Erythroblast (primary cell): ENCODE measurements at places on chromosomes 3 and 15.

DNA sequence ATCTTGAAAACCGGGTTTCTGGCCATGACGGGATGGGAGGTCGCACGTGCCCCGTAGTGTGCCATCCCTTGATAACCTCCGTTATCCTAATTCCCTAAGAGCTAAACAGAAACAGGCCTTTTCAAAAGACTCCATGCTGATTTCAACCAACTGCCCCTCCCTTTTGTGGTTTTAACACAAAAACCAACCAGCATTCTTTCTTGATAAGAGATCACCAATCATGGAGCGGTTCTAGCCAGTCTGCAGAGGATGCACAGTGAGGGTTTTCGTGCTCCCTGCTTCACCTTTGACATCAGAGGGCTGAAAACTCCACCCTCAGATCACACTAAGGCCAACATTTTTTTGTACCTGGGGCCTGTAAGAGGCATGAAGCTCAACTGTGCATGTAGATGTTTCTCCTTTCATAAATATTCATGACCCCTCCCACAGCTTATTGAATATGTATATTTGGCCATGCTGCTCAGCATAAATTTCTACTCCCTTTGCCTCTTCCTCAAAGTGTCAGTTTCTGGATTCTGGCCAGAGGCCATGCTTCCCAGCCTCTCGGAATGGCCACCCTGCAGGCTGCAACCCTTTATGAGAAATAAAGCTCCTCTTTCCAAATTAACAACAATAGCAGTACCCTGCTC lies 41.3 kb downstream of the FAM3D start:
- no peak for DNase-seq

- peak; percentile 72 for DNase-seq
These were observed 3.5 kb upstream of the MTFMT start for GRCh38 chr15:65032801-65033537.

- DNase-seq: no peak
These were observed 20.5 kb upstream of the SCN10A start for GRCh38 chr3:38836561-38836960.

- DNase-seq: no peak
These were observed 7.5 kb upstream of the TATDN2 start for GRCh38 chr3:10240799-10241198.

DNA sequence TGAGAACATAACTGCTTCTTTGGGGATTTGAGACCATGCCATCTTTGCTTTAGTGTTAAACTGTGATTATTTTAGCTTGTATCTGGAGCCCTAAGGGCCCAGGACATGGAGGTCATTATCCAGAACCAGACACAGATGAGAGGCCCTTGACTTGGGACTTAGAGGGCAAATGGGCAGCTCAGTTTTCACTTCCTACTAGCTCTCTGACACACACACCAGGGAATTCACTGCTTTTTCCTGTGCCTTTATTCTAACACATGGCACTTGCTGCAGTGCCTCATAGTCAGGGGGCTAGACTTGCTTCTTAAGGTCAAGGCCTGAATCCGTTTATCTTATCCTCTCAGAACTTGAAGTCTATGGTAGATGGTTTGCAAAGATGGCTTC lies 33.3 kb downstream of the AMOTL2 start:
- no peak for DNase-seq

DNA sequence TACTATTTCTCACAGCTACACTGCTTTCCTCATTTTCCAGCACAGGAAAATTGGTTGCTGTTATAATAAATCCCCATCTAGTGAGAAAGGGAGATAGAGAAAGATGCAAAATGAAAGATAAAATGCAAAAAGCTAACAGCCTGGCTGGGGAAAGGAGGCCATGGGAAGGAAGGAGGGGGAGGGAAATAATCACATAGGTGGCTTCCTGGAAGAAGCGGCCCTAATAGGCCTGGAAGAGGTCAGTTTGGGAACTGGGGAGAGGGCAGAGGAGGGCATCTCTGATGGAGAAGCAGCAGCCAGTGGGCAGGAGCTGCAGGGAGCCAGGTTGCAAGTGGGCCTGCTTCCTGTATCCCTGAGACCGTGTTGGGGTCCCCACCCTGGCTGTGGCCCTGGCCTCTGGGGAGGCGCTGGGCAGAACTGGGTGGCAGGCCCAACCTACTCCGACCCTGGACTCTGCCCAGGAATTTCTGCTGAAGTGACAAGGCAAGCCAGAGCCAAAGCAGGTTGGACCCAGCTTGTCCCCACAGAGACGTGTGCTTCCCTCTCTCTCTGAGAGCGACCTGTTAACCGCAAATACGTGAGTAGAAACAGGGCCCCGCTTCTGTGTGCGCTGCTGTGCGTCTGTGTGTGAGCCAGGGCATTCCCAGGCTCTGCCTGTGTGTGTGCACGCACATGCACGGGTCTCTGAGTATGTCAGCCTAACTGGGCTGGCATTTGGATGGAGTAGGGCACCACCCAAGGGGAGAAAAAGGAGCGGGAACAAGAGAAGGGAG lies 1.9 kb downstream of the SLC28A1 start:
- DNase-seq: no peak
